Motor neuron (in vitro differentiated cells): ENCODE measurements at places on chromosomes 1 and 21.
A peak's percentile ranks its signal among the peaks of the same experiment; 100 is the strongest.

- ATAC-seq = no peak
Measured at GRCh38 chr1:59480188-59480888, 183.4 kb downstream of the FGGY start.

GRCh38 chr1:227191607-227192006, 126.7 kb downstream of the CDC42BPA start:
- no peak for ATAC-seq

DNA sequence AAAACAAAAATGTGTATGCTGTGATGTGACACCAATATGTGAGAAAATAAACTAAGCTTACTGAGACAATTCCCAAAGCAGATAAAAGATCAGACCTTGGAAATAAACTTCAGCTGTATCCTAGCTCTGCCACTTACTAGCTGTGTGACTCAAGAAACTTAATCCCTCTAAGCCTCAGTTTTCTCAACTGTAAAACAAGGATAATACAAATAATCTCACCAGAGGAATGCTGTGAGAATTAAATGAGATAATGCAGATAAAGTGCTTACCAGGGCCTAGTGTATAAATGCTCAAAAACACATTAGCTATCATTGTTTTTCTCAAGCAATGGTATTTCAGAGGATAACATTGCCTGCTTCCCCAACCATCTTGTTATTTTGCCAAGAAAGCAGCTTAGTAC, 2.1 kb downstream of the HEATR1 start:
- ATAC-seq = no peak

GRCh38 chr1:219990782-219991510, 55.4 kb downstream of the EPRS1 start:
- peak; percentile 27 for ATAC-seq

GRCh38 chr1:1156140-1157032, 17.3 kb upstream of the TTLL10 start:
- no peak for ATAC-seq

DNA sequence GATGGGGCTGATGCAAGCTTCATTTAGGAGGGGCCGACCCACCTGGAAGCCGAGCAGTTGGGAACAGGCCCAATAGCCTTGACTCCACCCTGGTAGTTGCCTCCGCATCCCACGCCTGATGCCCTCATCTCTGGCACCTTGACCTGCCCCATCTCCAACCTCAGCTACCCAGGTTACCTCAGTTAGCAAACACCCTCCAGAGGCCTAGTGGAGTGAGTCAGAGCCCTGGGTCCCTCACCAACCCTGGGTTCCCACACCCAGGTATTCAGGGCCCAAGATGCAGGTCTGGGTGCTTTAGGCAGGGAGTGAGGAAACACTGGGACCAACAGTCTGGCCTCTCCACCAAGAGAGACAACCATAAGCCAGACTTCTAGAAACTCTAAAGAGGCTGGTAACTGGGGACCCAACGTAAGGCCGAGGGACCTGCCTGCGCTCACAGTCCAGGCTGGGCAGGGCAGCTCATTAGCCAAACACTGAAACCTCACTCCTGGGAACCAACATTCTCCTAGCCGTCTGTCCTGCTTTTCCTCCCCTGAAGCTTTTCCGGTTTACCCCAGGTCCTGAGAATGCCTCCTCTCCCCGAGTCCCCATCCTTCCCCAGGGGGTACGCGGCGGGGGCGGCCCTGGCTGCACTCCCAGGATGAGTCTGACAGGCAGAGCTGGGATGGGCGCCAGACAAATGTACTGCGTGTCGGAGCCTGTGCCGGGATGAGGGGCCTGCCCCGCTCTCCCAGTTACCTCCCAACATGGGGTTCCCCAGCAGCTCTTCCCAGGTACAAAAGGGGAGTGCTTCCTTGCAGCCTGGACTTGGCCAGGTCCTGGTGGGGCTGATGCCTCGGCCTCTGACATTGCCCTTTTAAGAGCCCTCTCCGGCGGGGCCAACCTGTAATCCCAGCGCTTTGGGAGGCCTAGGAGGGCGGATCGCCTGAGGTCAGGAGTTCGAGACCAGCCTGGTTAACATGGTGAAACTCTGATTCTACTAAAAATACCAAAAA, 8.9 kb upstream of the CELSR2 start:
- ATAC-seq = peak; percentile 38

DNA sequence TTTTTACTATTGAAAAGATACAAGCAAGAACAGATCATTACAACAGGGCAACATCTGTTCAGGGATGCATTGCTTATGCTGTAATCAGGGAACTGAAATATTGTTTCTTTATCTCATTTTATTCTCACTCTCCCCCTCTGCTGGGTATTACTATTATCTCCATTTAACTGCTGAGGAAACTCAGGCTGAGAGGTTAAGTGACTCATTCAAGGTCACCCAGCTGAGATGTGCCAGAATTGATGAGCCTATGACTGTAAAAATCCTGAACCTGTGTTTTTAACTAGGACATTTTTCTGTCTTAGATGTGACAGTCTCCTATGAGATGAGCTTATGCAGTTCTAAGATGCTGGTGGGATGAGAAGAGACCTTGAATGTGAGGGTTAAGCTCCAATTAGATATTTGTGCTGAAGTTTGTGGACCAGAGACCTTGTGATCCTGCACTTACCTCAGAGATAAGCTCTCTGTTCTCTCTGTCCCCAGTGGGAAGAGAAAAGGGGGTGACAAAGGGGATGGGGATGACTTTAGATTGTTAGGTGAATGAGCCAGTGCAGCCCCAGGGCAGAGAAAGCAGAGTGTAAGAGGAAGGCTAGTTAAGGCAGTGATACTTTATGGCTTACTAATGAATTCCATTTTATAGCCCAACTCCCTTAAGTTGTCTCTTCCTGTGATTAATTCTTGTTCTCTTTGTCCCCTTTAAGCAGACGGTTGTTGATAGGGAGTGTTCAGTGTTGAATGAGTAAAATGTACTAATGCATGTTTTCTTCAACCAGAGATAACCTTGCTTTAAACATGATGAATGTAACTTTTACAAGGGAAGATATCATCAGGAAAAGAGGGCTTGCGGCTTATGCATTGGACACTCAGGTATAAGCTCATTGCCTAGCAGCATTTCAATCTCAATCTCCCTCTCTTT, 111.4 kb downstream of the HLX start:
- ATAC-seq = peak; percentile 41
